ENCODE measurements at places on chromosomes 1 and 21.

DNA sequence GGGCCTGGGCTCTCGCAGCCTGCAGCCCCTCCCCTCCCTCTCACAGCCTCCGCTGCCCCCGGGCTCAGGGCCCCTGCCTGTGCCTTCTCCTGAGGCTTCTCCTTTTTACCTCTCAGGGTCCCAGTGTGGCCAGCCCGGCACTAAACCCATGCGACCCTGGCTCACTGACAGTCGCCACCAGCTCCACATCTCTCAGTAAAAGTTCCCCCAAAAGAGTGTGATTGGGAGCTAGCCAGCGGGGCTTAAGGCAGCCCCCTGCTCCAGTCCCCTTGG, 26.6 kb downstream of the PDE9A start:
- DNase-seq = no peak

DNA sequence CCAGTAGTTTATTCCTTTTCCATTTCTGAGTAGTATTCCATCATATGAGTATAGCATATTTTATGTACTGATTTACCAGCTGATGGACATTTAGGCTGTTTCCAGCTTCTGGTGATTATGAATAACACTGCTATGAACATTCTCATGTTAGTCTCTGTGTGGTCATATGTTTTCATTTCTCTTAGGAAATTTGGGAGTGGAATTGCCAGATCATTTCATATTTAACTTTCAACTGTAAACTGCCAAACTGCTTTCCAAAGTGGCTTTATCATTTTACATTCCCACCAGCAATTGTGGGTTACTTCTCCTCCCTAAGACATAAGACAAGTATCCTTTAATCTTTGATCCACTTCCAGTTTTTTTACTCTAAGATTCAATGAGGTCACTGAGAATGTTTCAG, 85.7 kb upstream of the RALGPS2 start:
- no peak for DNase-seq

DNA sequence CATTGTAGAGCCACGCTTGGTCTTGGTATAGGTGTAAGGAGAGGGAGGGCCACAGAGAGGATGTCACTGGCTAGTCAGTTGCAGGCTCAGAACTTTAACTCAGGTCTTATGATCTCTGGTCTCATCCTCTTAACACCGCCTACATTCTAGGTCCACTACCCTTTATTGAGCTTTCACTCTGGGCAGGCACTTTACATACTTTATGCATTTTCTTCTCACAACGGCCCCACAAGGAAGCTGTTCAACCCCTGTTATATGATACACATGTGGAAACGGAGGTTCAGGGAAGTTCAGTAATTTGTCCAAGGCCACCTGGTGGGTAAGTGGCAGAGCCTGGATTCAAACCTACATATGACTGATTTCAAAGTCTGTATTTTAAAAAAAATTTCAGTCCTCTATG, 25.3 kb upstream of the RCAN3 start:
- DNase-seq = no peak

- DNase-seq = no peak
Measured at GRCh38 chr1:10734375-10734774, 62.1 kb downstream of the CASZ1 start.

DNA sequence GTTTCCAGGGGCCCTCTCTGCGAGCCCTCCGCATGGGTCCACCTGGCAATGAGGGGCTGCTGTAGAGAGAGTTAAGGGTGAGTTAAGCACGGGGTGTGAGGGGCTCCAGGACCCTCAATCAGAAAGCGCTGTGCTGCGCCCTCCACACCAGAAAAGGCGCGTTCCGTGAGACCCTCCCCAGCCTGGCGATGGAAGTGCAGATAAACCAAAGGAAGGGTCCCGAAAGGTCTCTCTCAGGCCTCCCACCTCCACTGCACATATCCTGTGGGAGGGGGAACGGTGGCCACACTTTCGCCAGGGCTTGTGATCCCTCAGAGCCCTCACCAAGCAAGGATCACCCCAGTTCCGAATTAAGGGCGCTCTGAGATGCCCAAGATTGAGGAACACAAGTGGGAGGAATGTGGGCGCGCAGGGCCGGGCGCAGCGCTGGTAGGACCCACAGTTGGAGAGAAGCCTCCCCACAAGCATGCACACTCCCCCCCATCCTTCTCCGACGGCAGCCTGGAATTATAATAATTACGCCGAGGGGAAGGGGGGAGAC, 1.1 kb downstream of the WNT3A start:
- no peak for DNase-seq

GRCh38 chr1:162137179-162137960, 67.9 kb downstream of the NOS1AP start:
- no peak for DNase-seq

- no peak for DNase-seq
Measured at GRCh38 chr1:84370266-84370665, 28.0 kb upstream of the DNASE2B start.

All from pons (tissue), 1 donor.